Stimulated activated CD8-positive, alpha-beta memory T cell treated with anti-CD3 and anti-CD28 coated beads, Interleukin-4, amount 100 ng/mL, for 1 hour (primary cell): ENCODE measurements at places on chromosomes 4 and X.

GRCh38 chr4:39354254-39354552 is 12.0 kb downstream of the RFC1 start:
- no peak for DNase-seq

DNA sequence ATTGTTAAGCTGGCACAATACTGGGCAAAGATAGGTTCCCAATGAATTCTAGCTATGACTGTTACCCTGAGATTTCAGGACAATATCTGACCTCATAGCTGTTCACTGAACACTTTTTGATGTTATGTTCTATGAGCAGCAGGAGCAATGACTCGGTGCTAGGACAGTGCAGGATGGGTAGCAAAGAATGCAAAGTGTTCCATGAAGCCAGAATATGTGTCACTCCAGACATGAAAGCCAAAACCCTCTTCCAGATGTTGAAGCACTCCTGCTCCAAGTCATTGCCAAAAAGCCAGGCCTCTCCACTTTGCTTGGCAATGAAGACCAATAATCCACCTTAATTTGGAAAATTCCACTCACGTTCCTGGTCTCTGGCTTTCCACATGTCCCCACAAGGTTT is 300.9 kb upstream of the CPEB2 start:
- no peak for DNase-seq

- DNase-seq: no peak
These were observed 95.3 kb downstream of the AREG start for GRCh38 chr4:74540193-74540592.

DNA sequence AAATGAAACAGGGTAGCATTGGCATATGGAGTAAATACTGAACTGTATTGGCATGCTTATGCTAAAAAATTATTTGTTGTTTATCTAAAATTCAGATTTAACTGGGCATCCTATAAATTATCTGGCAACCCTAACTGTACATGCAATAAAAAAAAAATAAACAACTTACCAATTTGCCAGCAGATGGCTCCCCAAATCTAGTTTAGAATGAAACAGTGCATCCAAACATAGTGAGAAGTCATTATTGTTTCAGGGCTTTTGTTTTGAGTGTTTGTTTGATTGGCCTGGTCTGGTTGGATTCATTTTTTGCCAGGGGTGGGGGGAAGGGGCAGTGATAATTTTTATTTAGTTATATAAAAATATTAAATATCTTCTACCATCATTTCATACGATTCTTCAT is 12.8 kb upstream of the NSUN7 start:
- DNase-seq: no peak

- DNase-seq: no peak
These were observed 57.5 kb downstream of the SRPX start for GRCh38 chrX:38163193-38163592.

DNA sequence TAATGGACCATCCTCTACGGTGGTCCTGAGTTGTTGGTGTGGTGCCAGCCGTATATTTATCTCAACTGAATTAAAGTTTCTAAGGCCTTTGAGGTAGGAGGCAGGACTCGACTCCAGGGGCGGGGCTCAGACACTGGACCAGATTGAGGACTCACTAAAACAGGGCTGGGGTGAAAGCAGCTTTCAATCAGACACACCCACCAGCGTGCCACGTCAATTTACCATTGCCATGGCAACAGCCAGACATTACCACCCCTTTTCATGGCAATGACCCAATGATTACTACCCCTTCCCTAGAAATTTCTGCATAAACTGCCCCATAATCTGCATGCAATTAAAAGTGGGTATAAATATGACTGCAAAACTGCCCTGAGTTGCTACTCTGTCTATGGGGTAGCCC is 6.7 kb upstream of the TLR1 start:
- DNase-seq: no peak

DNA sequence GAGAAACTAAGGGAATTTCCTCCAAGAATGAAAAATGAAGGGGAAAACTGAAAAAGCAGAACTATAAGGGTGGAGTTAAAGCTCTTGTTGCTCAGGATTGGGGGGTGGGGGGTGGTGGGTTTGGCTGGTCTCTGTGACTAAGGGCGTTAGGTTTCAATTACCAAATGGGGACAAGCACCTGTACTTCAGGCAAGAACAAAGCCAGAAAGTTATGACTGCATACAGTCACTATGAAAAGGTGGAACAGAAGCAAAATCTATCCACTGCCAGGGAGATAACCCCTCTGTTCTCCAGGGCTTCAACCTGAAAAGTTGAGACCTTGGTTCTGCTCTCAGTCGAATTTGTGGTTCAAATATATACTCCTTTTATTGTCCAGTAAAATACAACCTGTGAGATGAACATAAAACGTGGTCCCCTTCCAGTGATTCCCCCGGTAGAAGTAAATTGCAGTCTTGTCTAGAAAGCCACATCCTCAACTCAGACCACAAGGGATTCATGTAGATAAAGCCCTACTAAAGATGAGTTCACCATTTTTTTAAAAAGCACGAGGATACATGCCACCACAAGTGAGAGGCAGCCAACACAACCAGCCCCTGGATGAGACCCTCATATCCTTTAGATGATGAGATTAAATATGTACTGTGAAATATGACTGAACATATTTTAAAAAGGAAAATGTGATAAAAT is 257.1 kb upstream of the RPS6KA3 start:
- no peak for DNase-seq

- no peak for DNase-seq
These were observed 43.7 kb downstream of the ANTXR2 start for GRCh38 chr4:80029364-80029763.

DNA sequence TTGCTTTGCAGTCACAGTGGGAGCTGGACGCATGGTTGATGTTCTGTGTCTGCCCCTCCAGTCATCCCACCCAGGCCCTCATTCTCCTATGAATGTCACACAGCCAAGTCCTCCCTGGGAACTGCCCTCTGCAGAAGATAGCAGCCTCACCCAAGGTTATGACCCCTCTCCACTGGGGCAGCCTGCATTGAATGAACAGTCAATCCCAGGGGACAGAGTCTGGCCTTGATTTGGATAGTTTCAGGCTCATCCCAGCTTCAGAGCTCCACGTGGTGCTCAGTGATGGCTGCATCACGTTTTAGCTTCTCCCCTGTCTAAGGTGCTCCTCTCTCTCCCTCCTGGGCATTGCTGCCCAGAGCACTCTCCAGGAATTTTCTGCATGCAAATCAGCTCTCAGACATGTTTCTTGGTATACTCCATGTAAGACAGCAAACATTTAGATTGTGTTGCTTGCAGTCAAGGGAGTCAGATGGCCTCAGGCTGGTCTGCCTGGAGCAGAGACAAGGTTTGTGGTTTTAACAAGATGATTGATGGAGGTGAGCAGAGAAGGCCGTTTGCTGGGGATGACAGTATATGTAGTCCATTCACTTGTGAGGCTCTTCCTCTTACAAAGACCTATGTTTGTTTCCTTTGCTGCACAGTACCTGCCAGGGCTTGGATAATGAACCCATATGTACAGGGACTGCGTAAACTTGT is 56.1 kb upstream of the MSX1 start:
- no peak for DNase-seq

DNA sequence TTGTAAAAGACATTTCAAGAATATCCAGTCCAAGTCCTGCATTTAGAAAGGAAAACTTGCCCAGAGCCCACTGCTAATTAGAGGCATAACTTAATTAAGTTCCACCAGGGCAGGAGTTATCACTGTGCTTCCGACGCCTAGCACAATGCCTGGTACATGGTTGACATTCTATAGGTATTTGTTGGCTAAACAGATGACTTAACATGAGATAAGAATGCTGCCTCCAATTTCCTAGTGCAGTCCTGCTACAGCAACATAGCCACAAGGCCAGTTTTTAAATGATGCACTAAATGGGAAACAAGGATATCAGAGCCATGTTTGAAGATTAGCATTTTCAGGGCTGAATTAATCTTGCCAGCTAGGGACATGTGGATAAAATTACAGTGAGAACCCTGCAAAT is 164.1 kb downstream of the RASL11B start:
- DNase-seq: no peak

DNA sequence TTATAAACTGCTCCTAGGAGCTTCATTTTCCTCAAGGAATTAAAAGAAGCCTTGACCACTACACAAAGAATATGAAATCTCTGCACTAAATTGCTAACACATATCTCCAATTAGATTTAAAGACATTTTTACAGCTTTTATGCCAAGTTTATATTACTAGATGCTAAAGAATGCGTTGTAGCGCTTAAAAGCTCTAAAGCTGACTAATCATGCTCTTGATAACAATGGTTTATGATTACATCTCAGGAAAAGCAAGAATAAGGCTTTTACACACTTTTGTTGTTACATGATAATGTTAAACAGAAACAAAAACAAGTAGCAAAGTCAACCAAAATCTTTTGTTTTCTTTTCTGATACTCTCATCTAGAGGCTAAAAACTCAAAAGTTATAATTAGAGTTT is 44.7 kb downstream of the SLC10A7 start:
- no peak for DNase-seq

- no peak for DNase-seq
These were observed 394.9 kb upstream of the BOD1L1 start for GRCh38 chr4:14022456-14022855.

DNA sequence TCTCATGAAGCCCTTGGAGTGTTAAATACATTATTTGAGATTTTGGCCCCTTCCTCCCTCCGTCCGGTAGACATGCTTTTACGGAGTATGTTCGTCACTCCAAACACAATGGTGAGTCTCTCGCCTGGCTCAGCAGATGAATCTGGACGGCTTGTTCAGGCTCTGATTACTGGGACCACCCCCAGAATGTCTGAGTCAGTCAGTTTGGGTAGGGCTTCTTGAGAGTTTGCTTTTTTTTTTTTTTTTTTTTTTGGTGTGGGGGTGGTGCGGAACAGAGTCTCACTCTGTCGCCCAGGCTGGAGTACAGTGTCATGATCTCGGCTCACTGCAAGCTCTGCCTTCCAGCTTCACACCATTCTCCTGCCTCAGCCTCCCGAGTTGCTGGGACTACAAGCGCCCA is 62.4 kb upstream of the MSANTD1 start:
- DNase-seq: no peak

DNA sequence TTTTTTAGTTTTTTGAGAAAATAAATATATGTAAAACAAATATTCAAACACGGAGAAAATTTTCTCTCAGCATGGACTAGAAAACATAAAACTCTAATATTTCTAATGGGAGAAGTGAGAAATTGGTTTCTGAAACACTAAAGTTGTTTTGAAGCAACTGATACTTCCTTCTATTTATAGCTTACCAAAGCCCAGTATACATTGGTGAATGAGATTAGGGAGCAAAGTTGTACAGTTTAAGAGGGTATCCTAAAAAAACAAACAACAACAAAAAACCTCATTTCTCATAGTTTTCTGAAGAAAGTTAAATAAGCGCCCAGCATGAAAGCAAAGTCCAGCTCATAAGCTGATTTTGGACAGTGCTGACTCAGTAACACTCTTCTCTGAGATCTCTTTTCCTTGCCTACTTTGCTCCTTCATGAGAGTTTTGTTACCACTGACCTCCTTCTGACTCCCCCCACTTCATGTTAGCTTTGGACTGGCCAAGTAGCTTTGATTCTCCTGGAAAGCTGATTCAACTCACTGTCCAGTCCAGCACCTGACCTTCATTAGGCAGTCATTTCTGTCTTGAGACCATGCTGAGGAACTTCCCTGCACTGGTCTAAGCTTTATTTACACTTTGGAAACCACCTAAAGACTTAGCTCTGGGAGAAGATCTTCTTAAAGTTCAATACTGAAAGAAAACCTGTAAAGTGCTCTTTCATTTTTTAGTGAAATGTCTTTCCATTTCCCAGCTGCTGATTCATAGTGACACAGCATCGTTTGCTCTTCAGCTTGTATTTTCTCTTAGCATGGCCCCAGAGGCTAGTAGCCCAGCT is 21.8 kb upstream of the P2RY10 start:
- DNase-seq: no peak

DNA sequence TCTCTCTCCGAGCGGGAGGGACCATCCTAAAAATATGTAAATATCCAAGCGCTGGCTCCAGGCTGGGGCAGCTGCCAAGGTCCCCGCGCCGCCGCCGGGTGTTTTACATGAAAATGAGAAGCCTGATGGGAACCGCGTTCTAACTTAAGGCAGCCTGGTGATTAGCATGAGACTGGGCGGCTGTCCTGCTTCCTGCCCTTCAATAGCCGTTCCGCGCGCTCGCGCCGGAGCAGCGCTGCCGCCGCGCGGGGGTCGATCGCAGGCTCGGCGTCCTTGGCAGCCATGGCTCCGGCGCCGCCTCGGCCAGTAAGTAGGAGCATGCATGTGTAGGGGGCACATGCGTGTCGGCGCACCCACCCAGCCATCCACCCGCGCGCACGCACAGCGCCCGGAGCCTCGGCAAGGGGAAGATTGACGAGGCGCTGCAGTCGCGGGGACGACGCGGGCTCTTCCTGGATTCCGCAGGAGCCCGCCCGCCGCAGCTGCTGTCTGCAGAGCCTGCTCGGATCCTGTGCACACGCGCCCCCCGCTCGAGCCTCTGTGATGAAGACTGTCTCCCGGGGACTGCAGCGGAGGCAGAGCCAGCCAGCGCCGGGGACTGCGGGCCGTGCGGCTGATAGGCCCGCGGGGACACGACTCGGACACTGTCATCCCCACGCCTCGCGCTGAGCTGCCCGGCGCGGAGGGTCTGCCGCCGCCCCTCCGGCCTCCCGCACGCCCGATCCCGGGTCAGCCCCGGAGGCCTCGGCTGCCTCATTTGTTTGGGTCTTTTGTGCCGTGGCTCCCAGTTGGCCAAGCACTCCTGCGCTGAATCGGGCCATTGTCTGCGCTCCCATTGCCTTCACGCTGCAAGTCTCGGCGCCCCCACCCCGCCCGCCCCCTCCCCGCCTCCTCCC is 734 bp downstream of the STOX2 start:
- no peak for DNase-seq

DNA sequence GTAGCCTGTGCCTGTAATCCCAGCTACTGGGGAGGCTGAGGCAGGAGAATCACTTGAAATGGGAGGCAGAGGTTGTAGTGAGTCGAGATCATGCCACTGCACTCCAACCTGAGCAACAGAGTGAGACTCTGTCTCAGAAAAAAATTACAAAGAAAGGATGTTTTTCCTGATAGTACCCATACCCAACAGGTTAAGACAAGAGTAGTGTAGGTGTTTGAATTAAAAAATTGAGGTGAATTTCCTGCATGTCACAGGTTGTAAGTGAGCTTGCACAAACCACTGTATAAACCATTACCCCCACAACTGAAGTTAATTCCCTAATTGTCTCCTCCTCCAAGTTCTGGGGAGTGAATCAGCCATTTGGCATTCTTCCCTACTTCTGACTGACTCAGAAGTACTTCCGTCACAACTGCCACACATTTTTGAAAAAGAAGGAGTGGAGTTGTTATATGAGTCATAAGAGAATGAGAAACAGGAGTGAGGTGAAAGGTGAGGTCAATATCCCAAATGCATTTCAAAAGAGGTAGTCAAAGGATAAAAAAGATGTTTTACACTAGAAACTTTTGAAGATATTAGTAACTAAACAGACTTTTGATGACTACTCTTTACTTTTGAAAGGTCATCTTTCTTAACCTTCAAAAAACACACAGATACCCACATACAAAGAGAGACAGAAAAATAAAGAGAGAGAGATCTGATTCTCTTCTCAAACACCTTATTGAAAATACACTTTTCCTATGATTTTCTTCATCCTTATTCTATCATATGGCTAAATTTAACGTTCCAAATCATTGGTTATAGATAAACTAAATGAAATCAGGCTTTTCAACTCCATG is 134.5 kb downstream of the BTC start:
- no peak for DNase-seq
